ENCODE measurements at places on chromosomes 7 and 10.

- no peak for DNase-seq
Measured at GRCh38 chr7:29315122-29315891, 120.7 kb downstream of the CHN2 start.

GRCh38 chr7:157688533-157689268, 351.9 kb downstream of the DNAJB6 start:
- no peak for DNase-seq

DNA sequence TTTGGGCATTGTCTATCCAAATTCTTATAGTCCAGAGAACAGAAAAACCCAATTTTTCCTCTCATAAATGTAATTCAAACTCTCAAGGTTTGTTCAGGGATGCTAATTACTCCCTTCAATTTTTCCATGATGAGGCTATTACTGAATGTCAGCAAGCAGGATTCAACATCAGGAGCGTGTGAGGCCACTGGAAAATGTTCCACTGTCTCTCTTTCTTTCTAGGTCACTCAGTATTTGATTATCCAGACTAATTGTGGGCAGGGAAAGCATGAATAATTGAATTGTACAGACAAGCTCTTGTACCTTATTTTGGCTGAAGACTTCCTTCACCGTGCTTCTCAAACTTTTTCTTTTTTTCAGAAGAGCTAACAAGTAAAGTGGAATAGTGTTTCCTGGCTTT, 30.7 kb downstream of the THNSL1 start:
- no peak for DNase-seq

DNA sequence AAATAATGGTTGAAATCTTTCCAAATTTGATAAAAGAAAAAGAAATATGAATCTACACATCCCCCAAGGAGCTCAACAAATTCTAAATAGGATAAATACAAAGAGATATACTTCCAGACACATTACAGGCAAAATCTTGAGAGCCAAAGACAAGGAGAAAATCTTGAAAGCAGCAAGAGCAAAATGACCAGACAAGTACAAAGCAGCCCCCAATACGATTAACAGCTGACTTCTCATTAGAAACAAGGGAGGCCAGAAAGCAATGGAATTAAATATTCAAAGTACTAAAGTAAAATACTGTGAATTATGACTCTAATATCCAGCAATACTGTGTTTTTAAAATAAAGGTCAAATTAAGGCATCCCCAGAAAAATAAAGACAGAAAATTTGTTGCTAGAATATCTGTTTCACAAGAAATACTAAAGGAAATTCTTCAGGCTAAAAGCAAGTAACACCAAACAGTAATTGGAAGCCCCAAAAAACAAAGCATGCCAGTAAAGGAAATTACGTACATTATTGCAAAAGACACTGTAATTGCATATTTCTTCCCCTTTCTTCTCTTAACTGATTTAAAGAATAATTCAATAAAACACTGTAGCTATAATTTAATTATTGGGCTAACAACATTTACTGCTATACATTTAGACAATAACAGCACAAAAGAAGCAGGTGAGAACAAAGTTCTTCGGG, 36.4 kb downstream of the ZNF438 start:
- no peak for DNase-seq

GRCh38 chr10:113920875-113921274, 66.4 kb downstream of the NHLRC2 start:
- DNase-seq, result no peak

DNA sequence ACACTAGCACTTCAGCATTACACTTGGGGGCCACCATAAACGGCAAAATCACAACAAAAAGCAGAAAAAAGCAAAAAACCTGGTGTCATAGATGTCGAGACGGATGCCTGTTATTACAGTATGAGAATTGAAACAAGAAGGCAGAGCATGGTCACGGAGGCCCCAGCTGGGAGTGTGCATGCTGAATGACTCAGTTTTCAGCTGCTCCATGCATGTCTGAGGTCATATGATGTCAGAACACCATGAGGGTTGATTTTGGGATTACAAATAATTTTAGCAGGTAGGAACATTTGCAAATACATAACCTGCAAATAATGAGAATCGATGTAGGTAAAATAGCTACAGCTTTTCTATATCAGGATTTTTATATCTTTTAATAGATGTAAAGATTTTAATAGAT, 19.1 kb downstream of the ZMYND11 start:
- no peak for DNase-seq

GRCh38 chr10:104368381-104368780, 14.7 kb downstream of the CFAP58 start:
- no peak for DNase-seq

GRCh38 chr7:104943502-104944343, 70.3 kb upstream of the KMT2E start:
- peak; percentile 43 for DNase-seq

DNA sequence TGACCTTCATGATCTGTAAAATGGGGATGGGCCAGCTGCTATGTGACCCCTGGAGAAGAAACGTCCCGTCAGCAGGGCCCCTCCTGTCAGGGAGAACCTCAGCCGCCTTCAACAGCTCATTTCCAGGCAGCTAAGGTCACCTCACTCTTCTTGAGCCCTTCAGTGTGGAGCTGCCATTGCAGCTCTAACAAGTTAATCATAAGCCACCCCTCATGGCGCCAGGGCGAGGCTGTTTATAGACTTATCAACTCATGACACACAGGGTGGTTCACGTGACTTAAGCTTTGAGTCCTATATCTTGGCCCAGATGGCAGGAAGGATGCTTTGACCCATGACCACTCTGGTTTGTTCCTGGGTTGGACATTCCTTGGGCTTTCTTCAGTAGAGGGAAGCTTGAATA, 315.1 kb downstream of the TNS3 start:
- DNase-seq, result no peak

DNA sequence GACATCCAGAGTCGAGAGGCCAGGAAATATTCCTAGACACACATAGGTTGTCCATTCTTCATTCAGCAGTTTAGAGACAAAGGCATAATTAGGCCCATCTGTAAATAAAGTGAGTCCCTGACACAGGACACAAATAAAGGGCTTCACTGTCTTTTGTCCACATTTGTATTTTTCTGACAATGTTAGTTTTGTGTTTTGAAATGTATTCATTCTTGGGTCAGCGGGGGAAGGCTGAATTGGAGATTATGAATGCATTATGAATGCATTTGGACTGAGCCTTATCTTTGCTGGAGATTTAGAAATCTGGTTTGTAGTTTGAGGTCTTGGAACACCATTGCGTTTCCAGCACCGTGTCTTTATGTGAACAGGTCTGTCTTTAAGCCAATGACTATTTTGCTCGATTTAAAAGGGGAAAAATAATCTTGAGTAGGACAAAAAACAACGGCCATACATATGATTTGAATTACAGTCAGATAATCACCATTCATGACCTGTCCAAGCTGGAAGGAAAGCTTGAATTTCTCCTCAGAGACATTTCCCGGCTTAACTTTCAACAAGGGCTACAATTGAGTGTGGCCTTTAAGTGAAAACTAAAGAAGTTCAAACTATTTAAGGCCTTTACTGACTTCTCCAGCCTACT, 334.8 kb downstream of the WDR11 start:
- DNase-seq, result peak; percentile 96

- no peak for DNase-seq
Measured at GRCh38 chr10:64113792-64114191, 592.6 kb downstream of the REEP3 start.

- no peak for DNase-seq
Measured at GRCh38 chr7:148580446-148580845, 10.1 kb upstream of the C7orf33 start.

DNA sequence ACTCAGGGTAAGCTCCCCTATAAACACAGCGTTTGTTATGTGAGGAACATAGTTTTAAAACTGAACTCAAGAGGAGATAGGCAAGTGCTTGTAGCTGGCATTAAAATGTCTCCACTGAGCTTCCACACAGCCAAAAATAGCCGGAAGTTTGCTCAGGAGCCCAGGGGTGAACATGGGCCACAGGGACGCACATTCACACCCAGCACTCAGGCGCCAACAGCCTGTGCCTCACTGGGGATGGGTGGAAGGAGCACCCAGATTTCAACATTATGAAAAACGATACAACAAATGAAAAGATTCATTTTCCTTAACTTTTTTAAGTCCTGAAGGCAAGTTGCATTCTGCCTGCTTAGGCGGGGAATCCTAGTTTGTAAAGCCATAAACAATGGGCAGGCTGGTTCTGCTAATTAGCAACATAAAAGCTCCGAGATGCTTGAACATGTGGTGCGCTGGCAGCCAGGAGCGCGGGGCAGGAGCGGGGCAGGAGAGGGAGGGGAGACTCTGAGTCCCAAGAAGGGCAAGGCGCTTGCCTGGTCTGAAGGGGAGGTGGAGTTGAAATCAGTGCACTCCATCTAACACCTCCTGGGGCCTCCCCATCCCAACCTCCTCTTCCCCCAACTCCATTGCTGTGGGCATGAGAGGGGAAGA, 235.9 kb downstream of the COBL start:
- peak; percentile 43 for DNase-seq

- no peak for DNase-seq
Measured at GRCh38 chr7:101465576-101466196, 103.0 kb downstream of the COL26A1 start.

DNA sequence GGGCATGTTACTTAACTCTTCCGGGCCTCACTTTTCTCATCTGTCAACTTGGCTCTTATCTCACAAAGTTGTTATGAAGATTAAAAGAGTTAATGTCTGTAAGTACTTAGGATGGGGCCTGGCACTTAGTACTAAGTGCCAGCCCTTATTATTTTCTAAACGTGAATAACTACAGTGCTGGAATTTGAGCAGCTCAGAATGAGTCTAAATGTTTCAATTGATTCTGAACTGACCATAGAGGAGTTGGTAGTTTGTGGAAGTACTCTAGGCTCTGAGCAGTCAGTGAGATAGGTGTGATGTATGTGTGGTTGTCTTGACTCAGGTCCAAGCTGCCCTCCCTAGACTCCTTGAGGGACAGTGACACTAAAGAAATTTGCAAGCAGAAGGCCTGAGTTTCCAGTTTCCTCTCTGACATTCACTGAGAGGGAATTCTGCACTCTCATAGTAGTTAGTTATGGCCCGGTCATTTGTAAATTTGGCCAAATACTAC, 18.5 kb upstream of the JAZF1 start:
- no peak for DNase-seq
